ENCODE measurements at places on chromosomes 5 and 9.

DNA sequence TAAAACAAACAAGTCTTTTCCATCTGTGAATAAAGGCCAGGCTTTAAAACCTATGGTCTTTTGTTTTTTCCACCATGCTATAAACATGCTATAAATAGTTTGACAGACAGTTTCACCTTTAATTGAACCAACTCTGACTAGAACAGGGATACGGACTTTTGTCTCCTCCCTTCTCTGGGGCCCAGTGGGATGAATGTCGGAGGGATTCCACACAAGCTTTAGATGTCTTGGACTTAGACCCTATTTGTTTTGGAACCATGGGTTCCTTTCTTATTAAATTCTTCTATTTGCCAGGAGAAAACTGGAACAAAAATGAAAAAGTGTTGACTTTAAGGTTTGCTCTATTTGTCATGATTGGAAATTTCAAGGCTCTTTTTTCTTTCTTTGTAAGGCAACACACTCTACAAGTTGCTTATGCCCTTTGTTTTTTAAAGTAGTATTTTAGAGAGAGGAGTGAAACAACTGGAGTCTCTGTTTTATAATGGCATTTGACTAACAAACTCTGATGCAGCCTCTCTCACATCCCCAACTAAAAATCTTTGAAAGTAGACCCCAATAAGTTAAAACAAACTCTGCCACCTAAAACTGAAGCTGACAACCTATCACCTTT lies 145.3 kb downstream of the MLLT3 start:
- H3K27me3 ChIP-seq = no peaks in the 10 kb centered on the region
- H3K4me1 ChIP-seq = peaks cover 24% of the 10 kb centered on the region
- no peak overlapping the region for H3K27ac ChIP-seq
- no peak overlapping the region for H3K4me3 ChIP-seq
- H3K36me3 ChIP-seq = no peaks in the 10 kb centered on the region
- DNase-seq = no peak

DNA sequence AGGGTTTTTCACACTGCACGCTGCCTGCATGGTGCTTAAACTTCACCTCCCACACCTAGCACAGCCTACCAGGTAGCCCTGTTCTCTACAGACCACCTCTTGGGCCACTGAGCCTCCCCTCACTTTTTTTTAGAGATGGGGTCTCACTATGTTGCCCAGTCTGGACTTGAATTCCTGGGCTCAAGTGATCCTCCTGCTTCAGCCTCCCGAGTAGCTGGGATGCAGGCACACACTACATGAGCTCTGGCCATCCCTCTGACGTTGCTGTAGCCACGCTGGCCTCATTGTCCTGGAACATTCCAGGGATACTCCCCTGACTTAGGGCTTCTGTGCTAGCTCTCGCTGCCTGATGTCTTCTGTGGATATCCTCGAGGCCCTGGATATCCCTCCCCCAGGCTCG lies 7.2 kb upstream of the CACFD1 start:
- no peaks in the 10 kb centered on the region for H3K4me1 ChIP-seq
- H3K27me3 ChIP-seq = no peaks in the 10 kb centered on the region
- DNase-seq = no peak

GRCh38 chr5:154194345-154195329 lies 4.1 kb downstream of the GALNT10 start:
- H3K27ac ChIP-seq = no peak overlapping the region
- peaks cover 23% of the 10 kb centered on the region for H3K4me1 ChIP-seq
- no peak for DNase-seq

GRCh38 chr5:106171132-106171531 lies 1499.6 kb downstream of the EFNA5 start:
- H3K27ac ChIP-seq = no peak overlapping the region
- H3K4me1 ChIP-seq = no peaks in the 10 kb centered on the region
- no peaks in the 10 kb centered on the region for H3K27me3 ChIP-seq
- DNase-seq = no peak
- no peaks in the 10 kb centered on the region for H3K36me3 ChIP-seq

- H3K27ac ChIP-seq = no peak overlapping the region
- H3K4me3 ChIP-seq = no peak overlapping the region
- no peaks in the 10 kb centered on the region for H3K27me3 ChIP-seq
- DNase-seq = no peak
Measured at GRCh38 chr9:89036383-89036782, 45.1 kb downstream of the S1PR3 start.

DNA sequence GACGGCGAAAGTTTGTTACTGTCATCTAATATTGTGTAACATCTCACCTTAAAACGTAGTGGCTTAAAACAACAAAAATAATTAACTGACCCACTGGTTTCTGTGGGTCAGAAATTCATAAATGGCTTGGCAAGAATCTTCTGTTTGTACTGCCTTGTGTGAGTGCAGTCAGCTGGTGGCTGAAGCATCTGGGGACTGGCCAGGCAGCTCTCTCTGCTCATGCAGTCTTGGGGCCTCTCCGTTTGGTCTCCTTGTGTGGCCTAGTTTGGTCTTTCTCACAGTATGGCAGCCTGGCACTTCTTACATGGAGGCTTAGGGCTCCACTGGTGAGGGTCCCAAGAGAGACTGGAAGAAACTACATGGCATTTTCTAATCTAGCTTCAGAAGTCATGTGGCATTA lies 49.0 kb upstream of the CTXN3 start:
- H3K27ac ChIP-seq = no peak overlapping the region
- DNase-seq = no peak
- no peaks in the 10 kb centered on the region for H3K27me3 ChIP-seq
- H3K36me3 ChIP-seq = no peaks in the 10 kb centered on the region
- H3K4me1 ChIP-seq = no peaks in the 10 kb centered on the region

- no peaks in the 10 kb centered on the region for H3K36me3 ChIP-seq
- H3K27me3 ChIP-seq = no peaks in the 10 kb centered on the region
- H3K4me3 ChIP-seq = no peak overlapping the region
- H3K4me1 ChIP-seq = no peaks in the 10 kb centered on the region
- DNase-seq = no peak
Measured at GRCh38 chr9:117091529-117091928, 323.3 kb downstream of the ASTN2 start.

DNA sequence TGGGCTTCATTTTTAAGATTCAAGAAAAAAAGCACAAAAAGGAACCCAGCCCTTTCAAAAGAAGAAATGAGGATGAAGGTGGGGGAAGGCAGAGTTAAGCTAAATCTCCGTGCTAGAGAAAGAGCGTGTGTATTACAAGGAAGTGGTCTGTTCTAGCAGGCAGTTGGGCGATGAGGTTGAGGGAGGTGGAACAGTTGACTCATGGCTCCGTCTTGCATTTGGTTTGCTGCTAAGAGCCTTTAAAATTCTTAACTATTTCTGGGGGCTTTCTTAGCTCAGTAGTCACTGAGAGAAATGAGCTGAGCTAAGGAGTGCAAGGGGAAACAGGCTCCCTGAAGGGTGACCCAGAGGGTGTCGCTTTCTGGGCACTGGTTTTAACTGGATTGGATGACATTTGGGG lies 117.4 kb downstream of the GCNT1 start:
- no peak overlapping the region for H3K4me3 ChIP-seq
- H3K4me1 ChIP-seq = no peaks in the 10 kb centered on the region
- DNase-seq = no peak

- no peaks in the 10 kb centered on the region for H3K4me1 ChIP-seq
- no peak overlapping the region for H3K27ac ChIP-seq
- no peak overlapping the region for H3K4me3 ChIP-seq
- H3K36me3 ChIP-seq = peaks cover 12% of the 10 kb centered on the region
- no peak for DNase-seq
Measured at GRCh38 chr9:99851500-99851822, 29.8 kb downstream of the NR4A3 start.

DNA sequence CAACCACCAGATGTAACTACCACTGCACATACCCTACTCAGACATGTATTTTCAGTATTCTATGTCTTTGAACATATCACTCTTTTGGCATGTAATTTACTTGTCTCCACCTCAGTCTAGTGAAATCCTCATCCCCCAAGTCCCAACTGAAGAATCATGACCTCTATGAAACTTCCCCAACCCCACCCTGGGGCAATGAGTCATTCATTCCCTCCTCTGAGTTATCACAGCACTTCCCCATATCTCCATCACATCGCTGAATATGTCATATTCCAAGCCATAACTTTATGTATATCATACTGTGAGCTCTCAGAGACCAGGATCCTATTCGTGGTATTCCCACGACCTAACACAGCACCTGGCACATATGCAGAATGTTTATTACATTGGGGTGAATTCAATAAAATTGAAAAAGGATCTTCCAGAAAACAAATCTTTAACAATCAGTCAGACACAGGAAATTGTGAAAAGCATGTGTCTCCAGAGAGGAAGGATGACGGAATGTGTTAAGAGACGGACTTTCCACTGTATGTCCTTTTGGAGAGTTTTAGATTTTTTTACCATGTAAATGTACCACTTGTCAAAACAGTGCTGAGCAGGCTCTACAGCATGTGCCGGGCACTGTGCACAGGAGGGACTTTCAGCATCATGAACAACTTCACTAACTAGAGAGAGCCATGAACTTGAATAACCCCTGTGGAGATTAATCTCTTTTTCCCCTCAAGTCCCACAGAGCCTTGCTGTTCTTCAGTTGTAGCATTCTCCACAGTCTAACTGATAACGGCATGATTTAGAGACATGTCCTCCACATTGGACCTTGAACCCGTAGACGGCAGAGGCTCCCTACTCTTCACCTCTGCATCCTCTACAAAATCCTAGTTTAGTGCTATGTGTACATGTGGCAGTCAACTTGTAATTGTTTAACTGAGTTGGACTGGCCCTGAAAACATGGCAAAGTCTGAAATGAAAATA lies 213.5 kb downstream of the GLIS3 start:
- H3K4me1 ChIP-seq = no peaks in the 10 kb centered on the region
- DNase-seq = no peak

DNA sequence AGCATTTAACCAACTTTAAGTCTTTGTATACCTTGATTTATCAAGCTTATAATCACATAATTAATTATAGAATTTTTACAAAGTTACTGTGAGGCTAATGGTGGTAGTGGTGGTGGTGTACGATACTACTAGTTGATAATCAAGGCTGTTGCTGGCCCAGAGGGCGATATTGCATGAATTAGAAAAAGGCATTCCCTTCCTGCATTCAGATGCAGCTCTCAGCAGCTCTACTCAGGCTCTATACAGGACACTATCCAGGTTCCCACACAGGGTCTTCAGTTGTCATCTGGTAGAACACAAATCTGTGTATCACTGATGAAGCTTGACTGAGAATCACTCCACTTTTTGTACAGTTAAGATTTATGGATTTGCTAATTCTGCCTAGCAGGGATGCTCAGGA lies 562.8 kb upstream of the C9orf72 start:
- H3K4me3 ChIP-seq = no peak overlapping the region
- no peak overlapping the region for H3K27ac ChIP-seq
- DNase-seq = no peak
- H3K36me3 ChIP-seq = no peaks in the 10 kb centered on the region
- no peaks in the 10 kb centered on the region for H3K27me3 ChIP-seq

GRCh38 chr5:99122976-99123375 lies 194.2 kb upstream of the CHD1 start:
- no peaks in the 10 kb centered on the region for H3K4me1 ChIP-seq
- DNase-seq = no peak
- H3K27ac ChIP-seq = no peak overlapping the region
- H3K27me3 ChIP-seq = no peaks in the 10 kb centered on the region
- no peak overlapping the region for H3K4me3 ChIP-seq
- H3K36me3 ChIP-seq = no peaks in the 10 kb centered on the region

DNA sequence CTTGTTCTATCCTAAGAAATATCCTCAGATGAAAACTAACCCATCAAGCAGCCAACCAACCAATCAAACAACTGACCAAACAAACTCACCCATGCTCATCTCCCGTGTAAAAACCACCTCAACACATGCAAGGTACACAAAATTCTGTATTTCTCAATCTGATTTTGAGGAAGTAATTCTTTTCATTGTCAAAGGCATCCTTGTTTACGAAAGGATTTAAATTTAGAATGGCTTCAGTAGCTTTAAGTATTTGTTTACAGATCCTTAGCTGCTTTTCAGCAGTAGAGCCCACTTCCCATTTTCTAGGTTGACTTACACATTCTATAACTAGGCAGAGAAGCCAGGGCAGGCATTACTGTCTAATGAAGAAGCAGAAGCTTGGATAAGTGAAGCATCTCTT lies 78.6 kb downstream of the NTRK2 start:
- no peak overlapping the region for H3K4me3 ChIP-seq
- no peak for DNase-seq
- no peaks in the 10 kb centered on the region for H3K36me3 ChIP-seq
- H3K27me3 ChIP-seq = no peaks in the 10 kb centered on the region
- H3K27ac ChIP-seq = no peak overlapping the region

DNA sequence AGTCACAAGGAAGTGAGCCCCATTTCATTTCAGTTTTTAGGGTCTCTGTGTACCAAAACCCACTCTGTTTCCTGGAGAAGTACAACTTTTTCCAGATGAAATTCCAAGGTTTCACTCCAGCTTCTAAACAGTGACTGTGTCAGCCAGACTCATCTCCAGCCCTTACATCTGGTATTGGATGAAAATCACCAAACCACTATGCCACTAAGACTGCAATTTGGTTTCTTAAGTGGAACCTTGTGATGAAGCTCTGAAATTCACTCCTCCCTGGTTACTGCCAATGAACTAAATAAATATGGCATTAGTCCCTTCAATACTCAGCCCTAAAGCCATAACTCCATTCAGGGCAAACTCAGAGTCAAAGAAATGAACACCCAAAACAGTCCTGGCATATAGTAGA lies 211.2 kb upstream of the DAPK1 start:
- DNase-seq = no peak
- H3K4me1 ChIP-seq = no peaks in the 10 kb centered on the region
- no peaks in the 10 kb centered on the region for H3K36me3 ChIP-seq
- no peak overlapping the region for H3K4me3 ChIP-seq

- no peak for DNase-seq
- no peaks in the 10 kb centered on the region for H3K27me3 ChIP-seq
- H3K4me1 ChIP-seq = no peaks in the 10 kb centered on the region
- no peak overlapping the region for H3K27ac ChIP-seq
- no peak overlapping the region for H3K4me3 ChIP-seq
Measured at GRCh38 chr5:31366941-31367340, 165.0 kb downstream of the DROSHA start.

DNA sequence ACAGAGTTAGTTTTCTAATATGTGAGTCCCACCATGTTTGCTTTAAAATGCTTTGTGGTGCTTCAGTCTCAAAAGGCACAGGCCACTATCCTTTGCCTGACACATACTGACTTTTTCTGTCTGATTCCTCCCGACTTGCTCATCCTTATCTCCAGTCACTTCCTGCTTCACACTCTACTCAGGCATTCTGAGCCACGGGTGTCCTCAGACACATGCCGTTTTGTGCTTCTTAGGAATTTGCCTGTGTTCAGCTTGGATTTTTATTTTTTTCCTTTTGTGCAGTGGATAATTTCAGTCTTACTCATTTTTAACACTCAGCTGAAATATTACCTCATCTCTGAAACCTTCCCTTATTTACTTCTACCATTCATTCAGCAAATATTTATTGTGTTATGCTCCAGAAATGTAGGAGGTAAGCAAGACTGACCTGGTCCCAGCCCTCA lies 54.1 kb downstream of the MAN2A1 start:
- H3K36me3 ChIP-seq = no peaks in the 10 kb centered on the region
- H3K27me3 ChIP-seq = no peaks in the 10 kb centered on the region
- no peak overlapping the region for H3K4me3 ChIP-seq
- peaks cover 41% of the 10 kb centered on the region for H3K4me1 ChIP-seq
- peak overlapping the region; percentile 11 for H3K27ac ChIP-seq

- no peak for DNase-seq
- peaks cover 18% of the 10 kb centered on the region for H3K4me1 ChIP-seq
- no peaks in the 10 kb centered on the region for H3K27me3 ChIP-seq
- no peaks in the 10 kb centered on the region for H3K36me3 ChIP-seq
- no peak overlapping the region for H3K4me3 ChIP-seq
Measured at GRCh38 chr9:16715404-16715803, 155.1 kb downstream of the BNC2 start.

GRCh38 chr9:2336055-2336454 lies 285.5 kb upstream of the VLDLR start:
- H3K4me1 ChIP-seq = no peaks in the 10 kb centered on the region
- H3K27ac ChIP-seq = no peak overlapping the region
- H3K4me3 ChIP-seq = no peak overlapping the region
